SJSA1 (cell line): ENCODE measurements at places on chromosomes 5 and 9. TPM values are rescaled to one million over a fixed set of nuclear protein-coding genes. Genes with fewer than 3 reads are reported as not detected.
A peak's percentile ranks its signal among the peaks of the same experiment; 100 is the strongest.

DNA sequence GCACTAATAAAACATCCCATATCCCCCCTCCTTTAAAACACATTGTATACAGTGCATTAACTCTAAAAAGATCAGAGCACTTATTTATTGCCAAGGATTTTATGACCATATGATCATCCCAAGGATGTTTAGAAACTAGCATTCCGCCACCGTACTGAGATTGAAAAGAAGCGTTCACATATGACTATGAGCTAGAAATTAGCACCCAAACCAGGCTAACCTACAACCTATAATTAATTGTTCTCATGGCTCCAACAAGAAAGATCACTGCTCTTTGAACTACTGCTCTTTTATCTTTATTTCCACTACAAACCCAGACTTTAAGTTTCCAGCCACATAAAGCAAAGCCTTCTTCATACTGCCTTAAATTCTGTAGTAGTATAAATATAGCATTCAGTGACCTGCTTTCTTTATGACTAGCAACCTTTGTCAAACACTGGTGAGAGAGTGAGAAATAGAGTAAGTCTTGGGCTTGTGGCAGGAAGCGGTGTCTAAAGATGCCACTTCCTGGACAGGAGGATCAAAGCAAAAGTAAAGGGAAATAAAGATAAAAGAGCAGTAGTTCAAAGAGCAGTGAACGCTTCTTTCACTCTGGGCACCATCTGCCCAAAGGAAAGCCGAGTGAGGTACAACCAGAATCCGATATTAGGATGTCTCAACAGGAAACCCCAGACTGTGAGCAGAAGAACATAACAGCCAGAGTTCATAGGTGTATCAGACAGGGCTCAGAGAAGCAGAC lies 151.1 kb upstream of the ERCC6L2 start:
- DNase-seq = no peak

GRCh38 chr5:82259172-82259800 lies 18.9 kb downstream of the RPS23 start:
- peak; percentile 10 for DNase-seq

Gene GPR150
- total RNA-seq = 0.18 TPM in 1 of 2 replicates, not detected in the other

Gene KCNN2
- 0.61 TPM in 1 of 2 replicates, not detected in the other for total RNA-seq

- DNase-seq = no peak
Observed at GRCh38 chr5:93600409-93601070, 17.5 kb downstream of the NR2F1 start.

Gene RAB3C
- not detected in 2 replicates for total RNA-seq

- no peak for DNase-seq
Observed at GRCh38 chr5:154771383-154771901, 16.3 kb downstream of the LARP1 start.

Gene TLE1
- total RNA-seq = 11.3 and 22.0 TPM in 2 replicates

DNA sequence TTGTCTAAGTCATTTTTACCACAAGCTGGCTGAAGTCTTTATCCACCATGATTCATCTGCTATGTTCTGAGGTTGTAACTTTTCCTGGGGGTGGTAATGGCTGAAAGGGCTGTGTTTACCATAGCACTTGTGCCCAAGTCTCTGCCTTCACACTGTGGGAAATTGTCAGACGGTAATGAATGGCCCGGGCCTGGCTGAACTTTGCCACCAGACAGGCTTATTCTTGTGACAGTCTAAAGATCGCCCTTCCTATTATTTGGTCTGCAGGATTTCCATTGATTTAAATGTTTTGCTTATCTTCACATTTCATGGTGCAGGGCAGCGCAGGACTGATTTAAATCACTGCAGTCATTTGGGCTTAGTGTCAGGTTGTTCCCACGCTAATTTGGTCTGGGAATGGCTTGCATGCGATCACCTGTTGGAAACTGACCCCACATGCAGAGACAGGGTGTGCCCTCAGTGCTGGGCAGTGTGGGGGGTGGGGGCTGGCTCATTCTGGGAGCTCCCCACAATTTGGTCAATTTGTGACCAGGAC lies 109.3 kb upstream of the ICE1 start:
- no peak for DNase-seq
